ENCODE measurements at places on chromosomes 2 and 18. TPM values are rescaled to one million over a fixed set of nuclear protein-coding genes. Genes with fewer than 3 reads are reported as not detected.

The DLGAP1 gene
- 0.36 TPM for total RNA-seq

The ALPI gene
- total RNA-seq = not detected

The ASXL3 gene
- total RNA-seq = not detected

DNA sequence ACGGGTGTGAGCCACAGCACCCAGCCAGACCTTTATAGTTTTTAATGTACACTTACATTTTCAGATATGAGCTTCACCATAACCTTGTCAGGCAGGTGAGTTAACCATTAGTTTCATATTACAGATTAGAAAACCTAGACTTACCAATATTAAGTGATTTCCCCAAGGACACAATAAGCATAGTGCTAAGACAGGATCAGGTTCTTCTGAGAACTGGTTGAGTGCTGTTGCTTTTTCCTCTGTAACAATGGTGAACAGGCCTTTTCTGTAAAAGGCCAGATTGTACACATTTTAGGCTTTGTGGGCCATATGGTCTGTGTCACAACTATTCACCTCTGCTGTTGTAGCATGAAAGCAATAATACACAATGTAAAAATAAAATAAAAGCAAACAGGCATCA lies 332.0 kb downstream of the PIK3C3 start:
- no peaks in the 10 kb centered on the region for H3K27me3 ChIP-seq
- no peak overlapping the region for H3K4me3 ChIP-seq
- no peaks in the 10 kb centered on the region for H3K36me3 ChIP-seq

DNA sequence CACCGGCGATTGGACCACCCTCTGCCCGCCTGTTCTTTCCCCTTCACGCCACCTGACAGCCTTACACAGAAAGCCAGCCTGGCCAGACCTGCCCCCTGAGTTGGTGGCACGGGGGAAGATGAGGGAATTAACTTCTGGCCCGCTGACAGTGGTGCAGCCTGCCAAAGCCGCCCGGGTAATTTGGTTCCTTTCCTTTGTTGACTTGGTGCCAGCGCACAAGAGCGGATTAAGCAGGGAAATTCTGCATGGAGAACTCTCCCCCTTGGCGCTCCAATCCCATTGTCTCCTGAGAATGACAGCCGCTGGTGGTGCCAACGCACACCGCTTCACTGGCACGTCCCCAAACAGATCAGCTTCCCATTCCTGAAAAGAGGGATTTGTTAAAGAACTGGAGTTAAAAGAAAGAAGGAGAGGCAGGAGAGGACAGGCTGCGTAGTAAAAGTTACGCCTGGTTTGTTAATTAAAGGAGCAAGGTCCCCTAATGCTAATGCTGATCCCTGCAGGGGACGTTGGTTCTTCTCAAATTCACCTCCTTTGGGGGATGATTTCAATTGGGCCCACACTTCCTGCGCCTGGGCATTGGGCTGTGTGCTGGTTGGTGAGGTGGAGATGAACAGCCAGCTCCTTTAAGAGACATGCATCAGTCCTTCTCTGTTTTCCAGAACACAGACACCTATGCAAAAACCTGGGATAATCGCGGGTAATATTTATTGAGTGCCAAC lies 286.8 kb downstream of the MYCN start:
- H3K4me3 ChIP-seq = no peak overlapping the region
- no peak overlapping the region for H3K27ac ChIP-seq
- no peaks in the 10 kb centered on the region for H3K4me1 ChIP-seq
- no peaks in the 10 kb centered on the region for H3K36me3 ChIP-seq
- DNase-seq = no peak

DNA sequence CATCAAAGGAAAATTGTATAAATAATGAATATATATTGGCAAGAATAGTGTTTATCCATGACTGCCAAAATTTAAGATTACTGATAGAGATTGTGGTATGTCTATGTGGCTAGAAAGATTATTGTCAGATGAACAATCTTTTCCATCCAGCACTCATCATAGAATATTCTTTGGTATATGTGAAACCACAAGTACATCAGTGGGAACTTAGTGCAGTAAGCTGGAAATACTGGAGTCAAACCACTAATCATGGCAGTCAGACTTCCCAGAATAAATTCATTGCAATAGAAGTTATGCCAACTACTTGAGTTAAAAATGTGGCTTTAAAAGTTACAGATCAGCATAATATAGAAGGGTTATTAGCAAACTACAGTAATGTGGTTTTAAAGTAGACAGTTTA lies 310.3 kb downstream of the GULP1 start:
- no peaks in the 10 kb centered on the region for H3K4me1 ChIP-seq
- H3K4me3 ChIP-seq = no peak overlapping the region
- H3K36me3 ChIP-seq = no peaks in the 10 kb centered on the region

GRCh38 chr2:145015561-145015960 lies 495.6 kb upstream of the ZEB2 start:
- DNase-seq = no peak
- H3K27me3 ChIP-seq = no peaks in the 10 kb centered on the region
- H3K4me1 ChIP-seq = no peaks in the 10 kb centered on the region

GRCh38 chr18:37396971-37397720 lies 168.5 kb downstream of the CELF4 start:
- H3K36me3 ChIP-seq = no peaks in the 10 kb centered on the region
- no peak overlapping the region for H3K27ac ChIP-seq
- H3K27me3 ChIP-seq = no peaks in the 10 kb centered on the region
- no peak for DNase-seq
- H3K4me3 ChIP-seq = no peak overlapping the region
- H3K4me1 ChIP-seq = no peaks in the 10 kb centered on the region

- no peak overlapping the region for H3K4me3 ChIP-seq
- no peak for DNase-seq
- H3K36me3 ChIP-seq = peaks cover 71% of the 10 kb centered on the region
Observed at GRCh38 chr18:24114924-24115549, 23.8 kb upstream of the CABYR start.

All from CD4-positive, alpha-beta T cell (primary cell).